ENCODE measurements at places on chromosomes 6 and 20.

GRCh38 chr6:137087902-137088301 is 43.1 kb upstream of the IL20RA start:
- DNase-seq: no peak

DNA sequence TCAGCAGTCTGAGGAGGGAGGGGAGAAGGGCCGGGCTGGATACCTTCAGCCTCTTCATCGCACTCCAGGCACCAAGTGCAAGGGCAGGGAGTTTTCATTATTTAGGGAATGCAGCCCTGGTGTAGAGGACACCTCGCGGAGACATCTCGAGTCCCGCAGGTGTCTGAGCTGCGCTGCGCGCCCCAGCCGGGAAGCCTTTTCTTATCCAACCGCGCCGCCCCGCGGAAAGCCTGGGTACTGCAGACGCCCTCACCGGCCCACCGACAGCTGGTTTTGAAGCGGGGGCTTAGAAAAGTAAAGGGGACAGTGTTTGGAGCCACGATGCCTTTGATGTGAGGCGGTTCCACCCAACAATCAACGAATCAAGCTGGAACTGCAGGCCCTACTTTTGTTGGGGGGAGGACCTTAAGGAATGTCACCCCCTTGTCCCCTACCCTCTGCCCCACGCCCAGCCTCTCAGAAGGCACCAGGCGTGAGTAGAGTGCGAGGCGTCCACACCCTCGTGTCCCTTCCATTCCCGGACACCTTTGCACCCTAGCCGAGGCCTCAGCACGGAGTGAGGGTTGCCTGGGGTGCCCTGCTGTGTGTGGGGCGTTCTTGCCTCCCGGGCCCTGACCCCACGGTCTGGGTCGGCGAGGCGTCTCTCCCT is 8.6 kb downstream of the NKX2-2 start:
- DNase-seq: peak; percentile 87

DNA sequence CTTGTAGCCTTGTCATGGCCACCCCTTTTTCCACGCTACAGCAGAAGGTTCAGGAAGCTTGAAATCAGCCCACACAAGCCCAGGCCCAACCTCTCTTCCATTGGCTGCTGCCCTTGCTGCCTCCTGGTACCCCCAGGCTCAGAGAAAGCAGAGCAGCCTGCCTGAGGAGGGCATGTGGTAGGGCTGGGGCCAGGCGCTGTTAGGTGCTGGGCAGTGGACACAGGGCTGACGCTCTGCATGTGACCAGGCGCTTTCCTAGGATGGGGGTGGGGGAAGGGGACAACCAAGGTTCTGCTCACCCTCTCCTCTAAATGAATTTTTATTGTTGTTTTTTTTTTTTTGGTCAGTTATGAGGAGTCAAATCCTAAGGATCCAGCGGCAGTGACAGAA is 36.3 kb upstream of the ID1 start:
- DNase-seq: no peak

- no peak for DNase-seq
Measured at GRCh38 chr6:155996151-155996550, 540.5 kb upstream of the NOX3 start.

GRCh38 chr6:90184334-90185298 is 112.0 kb downstream of the BACH2 start:
- DNase-seq: no peak

DNA sequence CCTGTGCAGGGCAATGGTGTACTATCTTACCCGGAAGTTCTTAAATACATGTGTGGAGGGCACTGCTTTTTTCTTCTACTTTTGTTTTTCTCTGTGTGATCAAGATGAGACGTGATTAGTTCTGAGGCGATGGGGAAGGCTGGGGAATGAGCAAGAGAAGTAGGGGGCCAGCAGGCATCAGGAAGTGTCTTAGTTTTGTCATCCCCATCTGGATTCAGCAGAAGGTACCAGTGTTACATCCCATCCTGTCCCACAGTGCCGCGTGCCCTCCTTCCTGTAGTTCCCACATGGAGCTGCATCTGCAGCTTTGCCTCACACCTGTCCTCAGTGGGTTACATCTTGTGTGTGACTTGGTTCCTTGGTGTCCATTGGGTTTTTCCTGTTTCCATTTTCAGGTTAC is 86.9 kb downstream of the FNDC1 start:
- DNase-seq: no peak

DNA sequence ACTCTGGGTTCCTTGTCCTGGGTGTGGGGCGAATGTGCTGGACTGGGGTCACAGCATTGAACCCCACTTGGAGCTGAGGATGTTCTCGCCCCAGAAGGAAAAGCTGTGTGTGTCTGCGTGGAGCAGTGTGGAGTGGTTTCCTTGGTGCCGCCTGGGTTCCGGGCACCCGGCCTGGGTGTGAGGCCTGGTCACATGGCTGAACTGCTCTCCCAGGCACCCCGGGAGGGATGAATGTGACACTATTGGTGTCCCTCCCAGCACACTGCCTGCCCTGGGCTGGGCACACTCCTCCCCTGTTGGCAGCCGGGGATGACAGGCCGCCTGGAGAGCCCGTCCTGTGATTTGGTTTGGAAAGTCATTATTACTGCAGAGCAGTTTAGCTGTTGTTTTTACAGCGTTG is 12.3 kb downstream of the MYT1 start:
- no peak for DNase-seq

DNA sequence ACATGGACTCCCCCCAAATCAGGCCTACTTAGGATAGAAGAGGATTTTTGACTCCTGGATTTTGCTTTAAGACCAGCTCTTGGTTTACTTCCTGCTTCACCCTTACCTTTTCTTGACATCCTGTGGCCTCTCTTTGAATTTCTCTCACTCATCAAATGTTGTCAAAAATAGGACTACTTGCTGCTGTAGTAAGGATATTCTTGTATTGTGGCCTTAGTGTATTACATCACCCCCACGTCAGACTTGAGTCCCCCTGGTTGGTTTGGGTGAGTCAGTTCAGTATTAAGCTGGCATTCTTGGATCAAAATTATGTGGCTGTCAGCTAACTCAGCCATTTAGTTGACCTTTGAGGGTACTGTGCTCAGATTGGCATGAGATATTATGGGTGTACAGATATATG is 1.1 kb downstream of the TPX2 start:
- no peak for DNase-seq

- DNase-seq: no peak
Measured at GRCh38 chr6:24464253-24465038, 24.9 kb downstream of the GPLD1 start.

- DNase-seq: no peak
Measured at GRCh38 chr6:70686548-70687133, 19.0 kb downstream of the SMAP1 start.

- no peak for DNase-seq
Measured at GRCh38 chr20:38418509-38419204, 16.5 kb downstream of the SNHG17 start.

- peak; percentile 65 for DNase-seq
Measured at GRCh38 chr6:117547688-117548621, 54.4 kb downstream of the GOPC start.

DNA sequence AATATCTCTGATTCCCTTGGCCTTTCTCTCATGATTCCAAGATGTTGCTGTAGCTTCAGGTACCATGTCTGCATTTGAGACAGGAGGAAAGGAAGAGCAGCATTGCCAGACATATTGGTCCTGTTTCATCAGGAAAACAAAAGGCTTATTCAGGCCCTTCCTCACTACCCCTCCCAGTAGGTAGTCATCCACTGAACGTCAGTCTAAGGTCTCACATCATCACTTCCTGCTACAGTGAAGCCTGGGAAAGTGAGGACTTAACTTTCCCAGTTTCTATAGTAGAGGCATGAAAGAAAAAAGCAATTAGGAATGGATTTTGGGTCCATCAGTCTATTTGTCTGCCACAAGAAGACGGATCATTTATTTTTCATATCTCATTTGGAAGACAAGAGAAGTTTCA is 85.7 kb upstream of the SOX4 start:
- no peak for DNase-seq

- no peak for DNase-seq
Measured at GRCh38 chr6:116381000-116381399, 10.3 kb downstream of the DSE start.

DNA sequence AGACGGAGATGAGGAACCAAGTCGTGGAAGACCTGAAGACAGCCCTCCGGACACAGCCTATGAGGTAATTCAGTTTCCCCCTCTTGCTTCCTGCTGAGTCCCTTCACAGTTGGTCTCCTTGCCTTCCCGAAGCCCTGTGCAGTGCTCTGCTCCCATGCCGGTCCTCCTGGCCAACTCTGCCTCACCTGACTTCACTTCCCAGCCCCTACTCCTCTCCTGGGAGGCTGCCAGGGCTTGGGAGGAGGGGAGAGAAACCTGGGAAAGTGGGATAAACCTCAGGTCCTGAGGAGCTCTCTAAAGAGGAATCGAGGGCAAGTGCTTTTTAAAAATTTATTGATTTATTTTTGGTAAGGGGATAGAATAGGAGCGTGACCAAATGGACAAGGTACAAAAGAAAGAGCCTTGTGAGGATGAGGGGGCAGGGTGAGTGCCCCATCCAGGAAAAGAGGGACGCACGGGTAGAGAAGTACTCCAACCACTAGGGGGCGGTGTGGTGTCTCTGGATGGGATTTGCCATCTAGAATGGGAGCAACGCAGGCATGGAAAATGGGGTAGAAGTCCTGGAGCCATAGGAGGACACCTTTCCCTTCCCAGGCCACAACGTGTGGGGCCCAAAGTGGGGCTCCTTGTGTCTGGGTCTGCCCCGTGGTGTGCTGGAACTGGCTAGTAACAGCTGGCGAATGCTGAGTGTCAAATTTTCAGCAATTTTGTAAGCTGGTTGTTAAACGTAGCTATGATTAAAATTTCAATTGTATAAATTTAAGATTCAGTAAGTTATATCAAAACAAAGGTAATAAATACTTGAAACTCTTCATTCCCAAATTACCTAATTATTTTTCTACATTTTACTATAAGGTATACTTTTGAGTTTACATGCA is 69.0 kb downstream of the MOCS1 start:
- peak; percentile 72 for DNase-seq

DNA sequence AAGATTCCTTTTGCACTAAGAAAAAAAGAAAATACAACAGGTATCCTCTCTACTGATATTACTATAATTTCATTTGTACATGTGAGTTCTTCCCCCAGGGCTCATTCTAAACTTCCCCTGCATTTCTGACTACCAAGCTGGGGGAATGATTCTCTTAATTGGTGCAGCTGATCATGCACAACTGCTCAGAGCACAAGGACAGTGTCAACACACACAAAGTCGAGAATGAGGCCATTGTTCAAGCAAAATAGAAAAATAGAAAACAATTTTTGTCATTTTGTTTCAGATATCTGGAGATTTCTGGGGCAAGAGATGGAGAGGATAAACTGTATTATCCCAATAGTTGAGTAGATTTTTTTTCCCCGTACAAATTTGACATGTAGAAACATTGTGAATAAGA is 236.3 kb downstream of the HAO1 start:
- DNase-seq: no peak

DNA sequence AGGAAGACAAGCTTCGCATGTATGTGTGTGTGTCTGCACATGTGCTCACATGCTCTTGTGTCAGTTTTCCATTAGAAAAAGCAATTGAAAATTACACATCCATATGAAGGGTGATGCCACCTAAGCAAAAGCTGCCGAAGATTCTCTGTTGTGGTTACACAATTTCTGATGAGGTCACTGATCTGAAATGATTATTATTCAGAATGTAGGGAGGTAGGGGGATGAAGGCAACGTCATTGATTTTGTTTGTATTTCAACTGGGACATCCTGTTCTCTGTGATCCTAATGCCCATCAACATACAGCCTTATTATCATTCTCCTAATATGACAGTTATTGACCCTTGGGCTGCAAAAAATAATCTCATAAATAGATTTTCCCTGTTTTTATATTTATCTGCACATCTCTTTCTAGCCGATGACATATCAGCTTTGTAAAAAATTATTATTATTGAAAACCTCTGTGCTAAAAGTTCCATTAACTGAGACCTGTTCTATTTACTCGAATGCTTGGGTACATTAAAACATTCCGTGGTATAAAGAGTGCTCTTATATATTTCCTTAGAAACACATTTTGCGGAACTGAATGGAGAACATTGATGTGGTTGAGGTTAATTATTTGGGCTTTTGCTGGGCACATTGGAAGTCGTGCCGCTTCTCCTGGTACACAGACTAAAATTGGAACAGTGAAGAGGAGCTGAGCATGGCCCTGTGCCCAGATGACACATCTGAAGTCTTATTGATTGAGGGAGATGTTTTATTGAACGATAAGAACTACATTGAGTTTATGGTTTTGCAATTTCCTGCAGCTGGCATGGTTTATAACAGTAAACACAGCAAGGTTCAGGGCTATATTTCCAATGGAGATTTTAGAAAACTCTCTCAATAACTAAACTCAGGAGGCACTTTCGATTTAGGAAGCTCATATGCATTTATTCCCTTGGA is 51.3 kb downstream of the ZNF831 start:
- no peak for DNase-seq

GRCh38 chr20:23368316-23369071 is 6.5 kb downstream of the GZF1 start:
- DNase-seq: no peak
